ENCODE measurements at places on chromosomes 6 and 20.

DNA sequence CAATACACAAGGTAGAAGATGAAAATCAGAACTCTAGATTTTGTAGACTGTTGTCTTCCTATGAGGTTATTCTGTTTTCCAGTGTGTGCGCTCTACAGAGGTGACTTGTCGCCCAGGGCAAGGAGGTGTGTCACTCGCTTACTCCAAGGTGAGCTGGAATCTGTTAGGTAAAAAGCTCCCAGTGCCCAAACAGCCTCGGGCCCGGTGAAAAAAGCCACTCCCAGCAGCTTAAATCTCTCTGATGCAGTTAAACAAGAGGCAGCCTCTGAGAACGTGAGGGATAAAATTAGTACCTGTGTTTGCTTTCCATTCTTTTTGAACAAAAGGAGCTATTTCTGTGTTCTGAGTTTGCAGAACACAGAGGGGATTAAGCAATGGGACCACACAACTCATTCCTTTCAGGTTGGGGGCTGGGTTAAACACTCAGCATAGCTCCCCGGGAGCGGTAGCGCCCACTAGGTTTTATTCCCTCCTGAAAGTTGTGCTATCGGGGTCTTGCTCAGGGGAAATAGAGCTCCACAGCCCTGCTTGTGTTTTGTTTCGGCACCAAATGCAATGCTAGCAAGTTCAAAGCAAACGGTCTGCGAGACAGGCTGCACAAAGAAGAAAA lies 181.2 kb downstream of the FOXA2 start:
- no peak for DNase-seq
- H3K27me3 ChIP-seq = no peaks in the 10 kb centered on the region
- H3K4me1 ChIP-seq = peaks cover 22% of the 10 kb centered on the region
- no peaks in the 10 kb centered on the region for H3K36me3 ChIP-seq
- peak overlapping the region; percentile 67 for H3K27ac ChIP-seq
- peak overlapping the region; percentile 64 for H3K4me3 ChIP-seq

DNA sequence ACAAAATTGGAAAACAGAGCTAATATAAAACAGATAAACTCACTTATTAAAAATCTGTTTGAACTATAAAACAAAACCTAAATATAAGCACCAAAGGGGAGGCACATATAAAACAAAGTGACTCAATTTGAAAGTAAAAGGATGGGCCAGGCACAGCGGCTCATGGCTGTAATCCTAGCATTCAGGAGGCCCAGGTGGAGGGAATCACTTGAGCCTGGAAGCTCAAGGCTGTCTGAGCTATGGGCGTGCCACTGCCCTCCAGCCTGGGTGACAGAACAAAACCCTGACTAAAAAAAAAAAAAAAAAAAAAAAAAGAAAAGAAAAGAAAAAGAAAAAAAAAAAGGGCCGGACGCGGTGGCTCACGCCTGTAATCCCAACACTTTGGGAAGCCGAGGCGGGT lies 31.1 kb upstream of the SMAP1 start:
- no peak for DNase-seq
- no peak overlapping the region for H3K27ac ChIP-seq
- no peaks in the 10 kb centered on the region for H3K36me3 ChIP-seq
- H3K4me1 ChIP-seq = no peaks in the 10 kb centered on the region
- no peak overlapping the region for H3K4me3 ChIP-seq

GRCh38 chr20:44448753-44449546 lies 26.7 kb upstream of the TTPAL start:
- no peaks in the 10 kb centered on the region for H3K4me1 ChIP-seq
- peaks cover 43% of the 10 kb centered on the region for H3K27me3 ChIP-seq
- H3K36me3 ChIP-seq = no peaks in the 10 kb centered on the region

GRCh38 chr6:43936476-43936875 lies 166.5 kb downstream of the VEGFA start:
- no peaks in the 10 kb centered on the region for H3K27me3 ChIP-seq
- H3K4me1 ChIP-seq = peaks cover 14% of the 10 kb centered on the region
- DNase-seq = no peak
- no peaks in the 10 kb centered on the region for H3K36me3 ChIP-seq
- H3K4me3 ChIP-seq = no peak overlapping the region
- H3K27ac ChIP-seq = no peak overlapping the region

DNA sequence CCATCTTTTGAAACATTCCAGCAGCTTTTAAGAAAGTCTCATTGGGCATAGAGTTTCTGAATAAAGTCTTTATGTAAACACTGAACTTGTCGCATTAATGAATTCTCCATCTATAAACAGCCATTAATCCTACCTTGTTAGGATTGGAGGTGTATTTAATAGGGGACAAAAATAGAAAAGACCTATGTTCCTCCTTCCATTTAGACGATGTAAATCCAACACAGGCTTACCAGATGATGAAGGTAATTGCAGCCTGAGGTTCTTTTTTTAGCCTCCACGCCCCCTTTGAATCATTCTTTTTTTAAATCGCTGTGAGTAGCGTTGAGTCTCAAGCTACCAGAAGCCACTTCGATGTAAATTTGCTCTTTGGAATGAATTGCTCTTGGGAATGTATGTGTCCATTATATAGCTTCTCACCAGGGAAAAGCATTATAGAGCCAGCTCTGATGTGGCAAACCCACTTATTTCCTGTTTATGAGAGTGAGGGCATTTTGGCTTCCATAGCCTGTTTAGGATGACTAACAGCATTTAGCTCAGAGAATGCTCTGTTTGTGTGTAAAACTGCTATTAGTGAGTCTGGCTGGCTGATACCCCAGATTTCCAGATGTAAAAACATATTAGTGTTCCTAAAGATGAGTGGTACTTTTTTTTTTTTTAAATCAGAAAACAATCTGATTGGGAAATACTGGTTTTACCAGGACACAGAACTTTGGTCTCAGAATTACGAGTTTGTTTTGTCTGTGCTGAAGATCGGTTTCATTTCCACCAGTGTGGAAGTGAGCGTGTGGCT lies 74.9 kb upstream of the CLDN20 start:
- no peaks in the 10 kb centered on the region for H3K27me3 ChIP-seq
- no peak overlapping the region for H3K27ac ChIP-seq
- DNase-seq = no peak
- H3K36me3 ChIP-seq = no peaks in the 10 kb centered on the region
- no peak overlapping the region for H3K4me3 ChIP-seq

DNA sequence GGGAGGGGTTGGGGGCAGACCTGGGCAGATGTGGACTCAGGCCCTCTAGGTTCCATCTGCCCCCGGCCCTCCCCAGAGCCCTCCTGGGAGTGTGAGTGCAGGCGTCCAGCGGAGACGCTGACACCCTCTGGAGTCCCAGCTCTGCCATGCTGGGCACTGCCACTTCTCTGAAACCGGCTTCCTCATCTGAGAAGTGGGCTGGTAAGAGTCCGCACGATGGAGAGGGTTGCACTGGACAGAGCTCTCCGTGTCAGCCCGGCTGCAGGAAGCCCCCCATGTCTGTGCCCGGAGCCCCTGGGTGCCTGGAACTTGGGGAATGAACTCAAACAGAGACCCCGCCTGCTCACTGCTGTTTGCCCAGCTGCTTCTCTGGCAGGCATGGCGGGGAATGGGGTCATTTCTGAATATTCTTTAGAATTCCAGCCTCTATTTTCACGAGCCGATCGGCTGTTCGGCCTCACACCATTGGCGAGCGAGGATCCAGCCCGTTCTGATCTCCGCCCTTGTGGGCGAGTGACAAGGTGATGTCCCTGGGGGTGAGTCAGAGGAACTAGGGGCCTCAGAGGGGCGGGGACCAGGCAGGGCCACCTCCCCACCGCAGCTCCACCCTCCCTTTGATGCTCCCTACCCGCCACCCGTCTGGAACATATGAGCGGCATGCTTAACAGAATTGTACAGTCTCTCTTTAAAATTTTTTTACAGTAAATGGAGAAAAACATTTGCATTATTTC lies 47.8 kb upstream of the GATA5 start:
- peaks cover 99% of the 10 kb centered on the region for H3K27me3 ChIP-seq
- H3K27ac ChIP-seq = no peak overlapping the region
- DNase-seq = peak; percentile 49
- no peaks in the 10 kb centered on the region for H3K4me1 ChIP-seq
- no peaks in the 10 kb centered on the region for H3K36me3 ChIP-seq
- H3K4me3 ChIP-seq = no peak overlapping the region

DNA sequence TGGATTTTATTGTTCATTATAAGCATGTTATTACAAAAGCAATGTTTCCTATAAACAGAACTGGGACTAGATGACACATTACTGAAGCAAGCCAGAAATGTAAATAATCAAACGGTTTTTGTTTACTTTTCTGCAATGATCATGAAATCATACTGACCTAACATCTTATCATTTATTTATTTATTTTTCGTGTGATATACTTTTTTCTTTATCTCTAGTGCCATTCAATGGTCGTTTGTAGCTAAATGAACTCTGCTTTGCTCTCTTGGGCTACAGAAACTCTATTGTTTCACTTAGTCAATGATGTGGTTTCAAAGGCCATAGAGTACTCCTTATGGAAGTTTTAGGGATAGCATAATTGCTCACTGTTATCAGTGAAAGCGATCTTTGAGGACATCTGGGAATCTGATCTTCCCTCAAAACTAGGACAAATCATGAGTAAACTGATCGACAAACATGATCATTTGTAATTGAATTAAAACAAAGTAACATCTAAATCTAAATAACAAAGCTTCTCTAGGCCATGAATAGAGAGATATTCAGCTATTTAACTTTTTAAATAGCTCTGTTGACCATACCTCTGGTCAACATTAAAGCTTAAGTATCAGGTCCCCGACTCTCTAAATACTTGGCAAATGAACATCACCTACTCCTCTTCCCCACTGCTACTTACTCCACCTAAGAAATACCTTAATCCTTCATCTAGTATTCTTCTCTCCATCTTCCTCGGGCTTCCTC lies 933.4 kb downstream of the TFAP2A start:
- H3K27ac ChIP-seq = peak overlapping the region; percentile 92
- no peak for DNase-seq
- peaks cover 13% of the 10 kb centered on the region for H3K4me1 ChIP-seq
- H3K36me3 ChIP-seq = peaks cover 5% of the 10 kb centered on the region
- H3K27me3 ChIP-seq = no peaks in the 10 kb centered on the region

GRCh38 chr20:34215711-34216381 lies 25.4 kb upstream of the ASIP start:
- H3K27me3 ChIP-seq = no peaks in the 10 kb centered on the region
- H3K27ac ChIP-seq = no peak overlapping the region
- H3K4me1 ChIP-seq = no peaks in the 10 kb centered on the region

All from Calu3 (cell line).